Daoy (cell line): ENCODE measurements at places on chromosomes 5 and 9. TPM values are rescaled to one million over a fixed set of nuclear protein-coding genes. Genes with fewer than 3 reads are reported as not detected.

Gene NAA35
- total RNA-seq: 28.2 and 30.9 TPM in 2 replicates

DNA sequence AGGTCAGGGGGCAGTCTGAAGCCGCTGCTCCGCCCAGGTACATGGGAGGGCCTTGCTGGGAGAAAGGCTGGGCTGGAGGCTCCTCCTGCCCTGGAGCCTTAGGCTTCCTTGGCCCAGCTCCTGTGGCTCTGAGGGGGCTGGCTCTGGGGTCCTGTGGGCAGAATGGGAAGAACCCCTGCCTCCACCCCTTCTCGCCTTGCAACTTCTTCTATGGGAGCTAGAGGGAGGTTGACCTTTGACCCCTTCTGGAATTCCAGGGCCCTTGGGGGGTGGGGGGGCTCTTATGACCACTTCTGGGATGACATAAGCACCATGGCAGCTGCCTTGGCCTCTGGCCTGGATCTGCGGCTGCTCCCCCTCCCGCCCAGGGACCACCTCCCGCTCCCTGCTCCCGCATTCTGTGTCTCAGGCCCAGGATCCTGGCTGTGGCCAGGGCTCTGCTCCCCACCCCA is 32.2 kb downstream of the IER5L start:
- DNase-seq: no peak

Gene TXNDC8
- not detected in 2 replicates for total RNA-seq

- DNase-seq: no peak
Measured at GRCh38 chr9:71858812-71859211, 52.2 kb downstream of the ABHD17B start.

Gene FOXD4L6
- total RNA-seq: not detected in 2 replicates

- no peak for DNase-seq
Measured at GRCh38 chr5:129748913-129749880, 1.3 kb downstream of the MINAR2 start.

Gene ATP10B
- not detected in 2 replicates for total RNA-seq

DNA sequence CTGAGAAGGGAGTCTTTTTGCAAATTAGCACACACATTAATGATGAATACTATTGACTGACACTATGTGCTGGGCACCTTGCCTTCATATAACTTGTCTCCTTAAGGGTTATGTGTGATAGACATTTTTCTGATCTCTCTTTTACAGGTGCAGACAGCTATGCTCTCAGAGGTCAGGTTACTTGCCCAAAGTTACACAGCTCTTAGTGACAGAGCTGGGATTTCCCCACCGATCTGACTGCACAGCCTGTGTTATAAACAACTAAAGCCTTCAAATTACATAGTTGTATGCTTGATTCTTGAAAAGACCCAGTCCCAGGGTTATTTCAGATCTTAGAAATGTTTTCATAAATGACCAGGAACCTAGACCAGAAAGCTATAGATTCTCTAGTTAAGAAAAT is 462.7 kb downstream of the EBF1 start:
- no peak for DNase-seq

DNA sequence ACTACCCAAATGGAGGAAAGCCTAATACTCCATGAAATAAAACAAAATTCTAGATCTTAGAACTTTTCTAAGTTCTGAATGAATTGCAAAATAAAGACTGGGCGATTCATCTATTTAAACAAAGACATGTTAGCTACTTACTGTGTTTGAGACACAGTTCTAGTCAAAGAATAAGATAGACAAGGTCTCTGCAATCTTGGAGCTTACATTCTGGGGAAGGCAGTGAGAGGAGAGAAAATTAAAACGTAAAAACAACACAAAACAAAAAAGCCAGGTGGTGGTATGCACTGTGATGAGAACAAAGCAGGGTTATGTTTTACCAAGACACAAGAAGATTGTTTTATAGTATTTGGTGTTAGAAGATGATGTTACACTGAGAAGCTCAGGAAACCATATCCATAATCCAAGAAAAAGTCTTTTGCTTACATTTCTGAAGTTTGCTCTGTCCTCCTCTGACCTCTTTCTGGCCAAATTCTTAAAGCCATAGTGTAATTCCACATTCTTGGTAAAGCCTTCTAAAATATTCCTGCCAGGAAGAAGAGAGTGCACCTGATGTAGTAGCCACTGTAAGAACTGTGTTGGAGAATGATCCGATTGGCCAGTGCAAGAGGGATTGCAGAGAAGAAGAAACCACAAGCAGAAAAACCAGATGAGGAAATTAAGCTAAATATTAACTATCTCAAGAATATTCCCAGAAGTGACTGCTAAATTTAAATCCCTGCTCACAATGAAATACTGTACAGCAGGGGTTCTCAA is 218.4 kb downstream of the PCSK1 start:
- no peak for DNase-seq

GRCh38 chr5:80010754-80011392 is 19.8 kb upstream of the MTX3 start:
- DNase-seq: no peak

GRCh38 chr5:26805076-26805475 is 233.3 kb downstream of the CDH9 start:
- no peak for DNase-seq

- DNase-seq: no peak
Measured at GRCh38 chr5:181140766-181141165, 6.6 kb upstream of the OR2V2 start.

- no peak for DNase-seq
Measured at GRCh38 chr9:110220809-110221208, 12.8 kb upstream of the C9orf152 start.

DNA sequence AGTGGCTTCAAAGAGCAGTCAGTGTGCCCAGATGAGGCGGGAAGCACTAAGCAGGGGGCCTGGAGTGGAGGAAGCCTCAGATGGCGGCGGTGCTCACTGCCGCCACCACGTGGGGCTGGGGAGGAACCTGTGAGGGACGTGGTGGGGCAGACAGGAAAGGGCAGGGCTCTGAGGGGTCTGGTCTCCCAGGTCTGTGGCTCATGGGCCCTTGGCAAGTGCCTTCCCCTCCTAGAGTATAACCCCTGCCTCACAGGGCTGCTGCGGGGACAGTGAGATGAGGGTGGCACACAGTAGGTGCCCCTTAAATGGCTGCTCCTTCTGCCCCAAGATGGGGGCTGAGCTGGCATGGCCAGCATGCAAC is 26.6 kb downstream of the NR5A1 start:
- DNase-seq: peak; percentile 80
